GM23248 (cell line): ENCODE measurements at places on chromosomes 7 and 10. TPM values are rescaled to one million over a fixed set of nuclear protein-coding genes. Genes with fewer than 3 reads are reported as not detected.

DNA sequence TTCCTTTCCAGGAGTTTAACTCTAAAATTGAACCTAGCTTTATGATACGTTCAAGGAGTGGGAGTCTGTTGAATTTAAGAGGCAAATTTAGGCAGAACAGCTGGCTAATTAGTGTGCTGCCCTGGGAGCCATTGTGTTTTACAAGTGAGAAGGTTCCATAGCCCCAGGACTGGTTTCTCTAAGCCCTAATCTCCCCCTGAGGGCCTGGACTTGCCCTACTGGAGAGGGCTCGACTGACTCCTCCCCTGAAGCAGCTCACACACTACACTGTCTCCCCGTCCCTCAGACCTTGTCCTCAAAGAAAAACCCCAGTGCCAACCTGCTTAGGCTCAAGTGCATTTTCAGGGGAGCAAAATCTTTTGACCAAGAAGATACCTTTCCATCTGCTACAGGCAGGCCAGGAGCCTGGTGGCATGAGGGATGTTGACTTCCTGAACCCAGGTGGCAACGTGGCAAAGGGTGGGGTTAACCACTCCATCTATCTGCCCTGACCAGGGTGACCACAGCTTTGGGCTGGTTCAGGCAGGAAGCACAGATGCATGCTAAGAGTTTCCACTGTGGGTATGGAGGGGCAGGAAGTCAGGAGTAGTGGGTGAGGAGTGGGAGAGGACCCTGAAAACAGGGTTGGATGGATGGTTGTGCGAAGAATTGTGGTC is 68.9 kb upstream of the CARD11 start:
- no peak for DNase-seq

- no peak for DNase-seq
Measured at GRCh38 chr10:123180101-123181090, 26.2 kb downstream of the BUB3 start.

GRCh38 chr7:82745117-82745516 is 301.5 kb upstream of the CACNA2D1 start:
- DNase-seq = peak; percentile 13

DNA sequence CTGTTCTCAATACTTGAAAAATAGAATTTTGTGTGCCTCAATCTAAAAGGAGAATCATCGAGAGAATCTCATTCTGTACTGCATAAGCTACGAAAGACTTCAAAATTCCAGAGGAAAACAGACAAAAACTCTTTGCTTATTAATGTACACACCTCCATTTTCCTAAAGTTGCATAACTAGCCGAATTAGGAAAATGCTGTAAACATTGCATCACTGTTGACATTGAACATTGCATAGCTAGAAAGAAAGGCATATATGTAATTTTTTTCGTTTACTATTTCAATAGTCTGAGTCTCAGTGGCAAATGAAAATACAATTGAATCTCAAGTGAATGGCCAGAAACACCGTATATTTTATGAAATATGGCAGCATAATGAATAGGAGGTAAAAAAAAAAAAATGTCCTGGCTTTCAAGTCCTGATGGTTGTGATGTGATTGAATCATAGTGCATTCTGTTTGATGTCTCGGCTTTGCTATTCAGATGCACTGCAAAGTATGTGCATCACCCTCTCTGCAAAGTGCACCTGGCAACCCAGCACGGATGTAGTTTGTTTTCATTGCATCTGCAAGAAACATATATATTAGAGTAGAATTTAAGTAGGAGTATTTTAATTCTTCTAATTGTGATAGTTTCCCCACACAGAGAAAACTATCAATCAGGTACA is 196.7 kb downstream of the VTI1A start:
- DNase-seq = no peak

- DNase-seq = no peak
Measured at GRCh38 chr10:126931544-126931943, 26.3 kb downstream of the DOCK1 start.

DNA sequence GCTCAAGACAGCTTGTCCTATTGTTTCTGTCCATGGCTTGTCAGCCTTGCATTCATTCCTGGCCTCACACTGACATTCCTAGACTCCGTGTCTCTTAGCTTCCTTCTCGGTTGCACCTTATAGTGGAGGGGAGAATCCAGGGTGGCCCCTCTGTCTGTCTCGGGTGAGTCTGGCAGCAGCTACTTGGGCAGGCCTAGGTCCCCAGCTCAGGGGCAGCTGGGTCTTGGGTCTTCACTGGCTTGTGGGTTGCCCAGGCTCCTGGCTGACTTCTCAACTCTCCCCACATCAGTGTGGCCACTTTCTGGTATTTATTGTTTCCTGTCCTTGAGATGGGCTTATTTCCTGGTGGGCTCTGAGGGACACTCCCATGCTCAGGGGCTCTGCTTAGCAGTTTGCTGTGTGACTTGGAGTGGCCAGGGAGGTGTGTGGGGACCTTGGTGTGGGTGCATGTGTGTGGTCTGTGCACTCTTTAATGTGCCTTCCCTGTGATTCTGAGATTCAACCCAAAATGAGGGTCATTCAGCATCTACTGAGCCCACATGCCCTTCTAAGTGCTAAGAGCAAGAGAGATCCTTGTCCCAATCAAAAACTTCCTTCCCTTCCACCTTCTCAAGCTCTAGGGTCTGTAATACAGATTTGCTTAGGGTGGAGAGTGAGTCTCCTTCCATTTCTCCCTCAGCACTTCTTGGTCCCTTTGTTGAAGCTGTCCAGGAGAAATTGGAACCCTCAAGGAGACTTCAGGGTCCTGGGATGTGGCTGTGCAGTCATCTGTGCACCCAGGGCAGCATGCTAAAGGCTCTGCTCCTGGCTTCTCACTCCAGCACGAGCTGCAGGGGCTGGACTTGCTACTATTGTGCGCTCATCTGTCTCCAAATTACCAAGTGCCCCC is 20.1 kb downstream of the UPP1 start:
- DNase-seq = no peak

- no peak for DNase-seq
Measured at GRCh38 chr7:124452186-124452585, 313.4 kb downstream of the GPR37 start.

GRCh38 chr10:129341087-129341486 is 126.0 kb upstream of the MGMT start:
- DNase-seq = no peak

DNA sequence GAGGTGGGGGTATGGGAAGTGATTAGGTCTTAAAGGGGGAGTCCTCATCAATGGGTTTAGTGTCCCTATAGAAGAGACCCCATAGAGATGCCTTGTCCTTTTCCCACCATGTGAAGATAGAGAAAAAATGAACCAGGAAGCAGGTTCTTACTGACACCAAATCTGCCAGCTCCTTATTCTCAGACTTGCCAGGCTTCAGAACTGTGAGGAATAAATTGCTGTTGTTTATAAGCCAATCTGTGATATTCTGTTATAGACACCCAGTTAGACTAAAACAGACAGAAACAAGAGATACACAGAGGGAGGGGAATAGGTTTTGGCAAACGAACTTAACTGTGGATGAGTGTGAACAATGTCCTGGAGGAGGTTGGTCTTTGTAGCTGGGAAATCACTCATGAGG is 381.4 kb downstream of the ADRA2A start:
- DNase-seq = no peak

DNA sequence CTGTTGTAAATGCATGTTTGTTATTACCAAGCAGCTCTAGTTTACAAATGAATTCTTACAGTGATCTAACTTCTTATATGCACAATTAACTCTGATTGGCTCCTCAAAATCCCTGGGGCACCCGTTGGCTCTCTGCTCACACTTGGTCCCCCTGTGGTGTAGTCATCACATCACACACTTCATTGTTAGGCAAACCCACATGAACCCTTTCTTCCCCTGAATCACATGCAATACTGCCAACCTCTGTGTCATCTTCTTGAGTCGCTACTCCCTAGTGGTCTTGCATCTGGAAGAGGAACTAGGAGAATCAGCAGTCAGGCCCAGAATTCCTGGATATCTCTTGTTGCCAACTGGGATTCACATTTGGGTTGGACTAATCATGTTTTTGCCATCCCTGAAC is 73.1 kb downstream of the CD36 start:
- DNase-seq = peak; percentile 90

DNA sequence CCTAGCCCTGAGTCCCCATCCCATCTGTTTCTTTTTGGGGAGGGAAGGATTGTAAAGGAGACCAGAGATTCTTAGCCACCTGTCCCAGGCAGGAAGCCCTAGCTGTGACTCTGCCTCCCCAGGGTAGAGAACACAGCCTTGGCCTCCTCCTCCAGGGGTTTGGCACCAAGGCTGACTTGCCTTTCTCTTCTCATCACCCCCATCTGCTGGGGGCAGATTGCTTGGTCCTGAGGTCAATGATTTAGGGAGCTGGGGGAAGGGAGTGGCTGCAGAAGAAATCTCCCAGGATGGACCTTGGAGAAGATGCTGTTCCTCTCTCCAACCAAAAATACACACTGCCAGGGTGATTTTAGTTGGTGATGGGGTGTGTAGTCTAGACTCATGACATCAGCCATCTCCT is 2.6 kb upstream of the MNX1 start:
- no peak for DNase-seq

DNA sequence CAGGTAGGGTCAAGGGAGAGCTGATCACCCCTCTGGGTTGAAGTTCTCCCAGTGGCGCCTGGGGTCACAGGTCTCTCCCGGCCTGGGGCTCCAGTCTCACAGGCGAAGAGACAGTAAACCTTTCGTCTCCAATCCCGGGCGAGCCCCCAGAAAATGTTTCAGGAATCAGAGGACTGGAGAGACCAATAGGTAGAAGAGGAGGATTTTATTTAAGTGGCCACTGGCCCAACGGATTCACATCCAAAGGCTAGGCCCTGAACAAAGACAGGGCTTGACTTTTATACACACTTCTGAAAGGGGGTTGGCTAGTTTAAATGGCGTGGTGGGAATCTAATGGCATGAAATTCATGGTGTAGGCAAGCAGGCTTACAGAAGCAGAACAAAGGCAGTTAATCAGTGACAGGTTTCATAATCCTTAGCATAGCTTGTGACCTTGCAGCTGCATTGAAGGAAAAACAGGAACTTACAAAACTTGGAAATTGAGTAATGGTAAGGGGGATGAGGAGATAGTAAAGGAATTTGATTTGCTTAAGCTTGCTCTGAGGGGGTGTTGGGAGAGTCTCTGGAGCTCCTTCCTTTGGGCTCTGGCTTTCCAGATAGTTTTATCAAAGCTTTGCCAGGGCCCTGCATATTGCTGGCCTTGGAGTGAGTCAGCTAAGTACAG is 105.5 kb downstream of the TRIM24 start:
- DNase-seq = peak; percentile 30

GRCh38 chr7:26743205-26743604 is 121.2 kb downstream of the SKAP2 start:
- DNase-seq = no peak

DNA sequence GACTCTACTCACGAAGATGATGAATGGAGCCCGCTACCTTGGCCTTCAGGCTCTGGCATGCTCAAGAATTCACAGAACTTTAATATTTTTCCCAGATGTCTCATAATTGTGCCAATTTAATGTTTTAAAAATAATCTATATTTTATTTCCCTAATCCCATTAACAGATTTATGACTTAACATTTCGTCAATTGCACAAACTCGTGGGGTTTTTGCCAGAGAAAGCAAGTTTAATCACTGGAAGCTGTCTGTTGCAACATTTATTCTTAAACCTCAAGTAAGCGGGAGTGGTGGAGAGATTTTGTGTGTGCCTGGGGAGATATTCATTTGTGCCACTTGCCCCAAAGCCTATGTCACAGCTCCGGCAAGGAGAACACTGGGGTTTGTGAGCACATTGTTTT is 117.9 kb downstream of the TEX36 start:
- peak; percentile 6 for DNase-seq

GRCh38 chr10:74120911-74121310 is 29.7 kb downstream of the AP3M1 start:
- no peak for DNase-seq

DNA sequence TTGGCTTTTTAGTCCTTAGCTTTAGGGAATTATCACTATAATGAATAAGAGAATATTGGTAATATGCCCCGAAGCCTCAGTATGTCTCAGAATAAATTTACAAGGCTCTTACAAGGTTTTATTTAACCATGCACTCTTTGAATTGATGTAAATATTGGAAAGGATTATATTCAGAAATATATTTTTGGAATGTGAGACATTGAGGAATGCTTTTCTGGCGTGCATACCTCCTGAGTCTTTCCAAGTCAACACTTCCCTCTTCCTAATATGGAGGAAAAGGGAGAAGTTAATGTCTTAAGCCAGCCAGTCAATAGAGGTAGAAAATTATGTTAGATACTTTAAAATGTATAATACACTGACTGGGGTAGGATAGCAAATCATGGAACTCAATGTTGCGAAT is 1.2 kb upstream of the OR2F1 start:
- peak; percentile 12 for DNase-seq

Gene WEE2
- total RNA-seq = not detected in 2 replicates

Gene OLAH
- not detected in 2 replicates for total RNA-seq

Gene UBE2D4
- total RNA-seq = 21.7 and 33.0 TPM in 2 replicates

Gene EDRF1
- 13.2 and 16.4 TPM in 2 replicates for total RNA-seq

Gene FANK1
- 4.3 and 13.3 TPM in 2 replicates for total RNA-seq

Gene CAV1
- total RNA-seq = 1,062 and 1,092 TPM in 2 replicates

Gene GHRHR
- not detected in 2 replicates for total RNA-seq

Gene ZNF3
- 13.8 and 24.9 TPM in 2 replicates for total RNA-seq

Gene RNLS
- 15.3 and 23.1 TPM in 2 replicates for total RNA-seq

Gene KLF14
- 0.11 TPM in 1 of 2 replicates, not detected in the other for total RNA-seq
